Activated naive CD4-positive, alpha-beta T cell (primary cell): ENCODE measurements at places on chromosomes 1 and 21.

DNA sequence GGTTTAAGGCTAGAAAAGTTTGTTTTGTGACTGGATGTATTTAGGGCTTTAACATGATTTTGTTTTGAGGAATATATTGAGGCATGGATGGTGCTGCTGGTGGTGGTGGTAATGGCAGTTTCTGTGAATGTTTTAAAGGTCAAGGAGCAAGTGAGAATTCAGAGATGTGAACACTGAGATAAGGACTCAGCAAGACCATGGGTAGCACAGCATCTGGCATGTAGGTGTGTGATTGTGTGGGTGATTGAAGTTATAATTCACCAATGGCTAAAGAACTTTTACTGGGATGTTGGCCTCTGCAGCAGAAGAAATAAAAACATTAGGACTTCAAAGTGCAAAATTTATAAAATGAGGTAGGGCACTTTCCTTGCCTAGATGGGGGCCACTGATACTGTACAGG lies 65.9 kb downstream of the MACF1 start:
- DNase-seq = no peak

DNA sequence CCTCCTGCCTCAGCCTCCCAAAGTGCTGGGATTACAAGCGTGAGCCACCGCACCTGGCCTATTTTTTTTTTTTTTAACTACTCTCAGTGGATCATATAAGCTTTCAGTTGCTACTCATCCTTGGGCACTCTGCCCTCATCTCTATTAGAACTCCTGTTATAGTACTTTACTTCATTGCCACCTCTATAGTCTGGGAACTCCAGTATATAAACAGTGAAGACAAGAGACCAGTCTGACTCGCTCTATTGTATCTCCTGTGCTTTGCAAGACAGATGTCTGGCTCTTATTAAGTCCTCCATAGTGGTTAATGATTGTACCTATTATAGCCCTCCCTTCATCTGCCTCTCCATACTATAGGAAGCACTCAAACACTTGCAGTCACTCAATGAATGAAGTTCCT lies 15.1 kb downstream of the KHDRBS1 start:
- no peak for DNase-seq

GRCh38 chr1:73310797-73311381 lies 887.1 kb downstream of the LRRIQ3 start:
- no peak for DNase-seq

DNA sequence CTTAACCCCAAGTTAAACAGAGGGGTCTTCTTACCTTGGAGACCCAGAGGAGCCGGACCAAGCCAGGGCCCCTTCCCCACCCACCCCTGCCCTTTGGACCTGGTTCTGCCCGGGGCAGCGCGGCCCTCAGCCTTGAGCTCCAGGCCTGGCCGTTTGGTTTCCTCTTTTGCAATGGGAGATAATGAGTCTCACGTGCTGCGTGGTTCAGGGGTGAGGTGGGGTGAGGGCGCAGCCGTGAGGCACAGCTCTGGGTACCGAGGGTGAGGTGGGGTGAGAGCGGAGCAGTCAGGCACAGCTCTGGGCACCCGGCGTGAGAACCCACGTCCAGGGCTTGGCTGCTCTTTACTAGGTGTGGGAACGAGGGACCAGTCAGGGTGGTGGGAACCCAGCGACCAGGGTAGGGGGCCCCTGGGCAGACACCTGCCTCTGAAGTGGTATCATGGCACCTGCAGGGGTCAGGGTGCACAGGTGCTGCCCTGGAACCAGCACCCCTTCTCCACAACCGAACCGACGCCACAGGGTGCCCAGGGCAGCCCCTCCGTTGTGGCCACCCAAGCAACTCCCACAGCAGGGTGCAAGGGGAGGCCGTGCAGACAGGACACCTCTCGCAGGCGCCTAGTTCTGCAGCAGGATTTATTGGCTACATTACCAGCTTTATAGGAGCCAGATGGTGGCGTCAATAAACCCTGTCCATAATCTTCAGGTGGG lies 182.2 kb downstream of the PRDM16 start:
- no peak for DNase-seq

DNA sequence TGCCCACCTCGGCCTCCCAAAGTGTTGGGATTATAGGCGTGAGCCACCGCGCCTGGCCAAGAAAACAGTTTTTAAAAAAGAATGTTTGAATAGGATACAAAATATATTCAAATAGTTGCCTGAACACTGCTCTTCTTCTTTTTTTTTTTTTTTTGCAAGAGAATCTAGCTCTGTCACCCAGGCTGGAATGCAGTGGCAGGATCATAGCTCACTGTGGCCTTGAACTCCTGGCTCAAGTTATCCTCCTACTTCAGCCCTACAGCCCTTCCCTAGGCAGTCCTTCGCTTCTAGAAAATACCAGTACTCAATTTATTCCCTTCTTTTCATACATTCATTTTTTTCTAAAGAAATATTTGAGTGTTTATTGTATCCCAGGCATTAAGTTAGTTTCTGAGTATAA lies 67.9 kb downstream of the OSBPL9 start:
- no peak for DNase-seq

DNA sequence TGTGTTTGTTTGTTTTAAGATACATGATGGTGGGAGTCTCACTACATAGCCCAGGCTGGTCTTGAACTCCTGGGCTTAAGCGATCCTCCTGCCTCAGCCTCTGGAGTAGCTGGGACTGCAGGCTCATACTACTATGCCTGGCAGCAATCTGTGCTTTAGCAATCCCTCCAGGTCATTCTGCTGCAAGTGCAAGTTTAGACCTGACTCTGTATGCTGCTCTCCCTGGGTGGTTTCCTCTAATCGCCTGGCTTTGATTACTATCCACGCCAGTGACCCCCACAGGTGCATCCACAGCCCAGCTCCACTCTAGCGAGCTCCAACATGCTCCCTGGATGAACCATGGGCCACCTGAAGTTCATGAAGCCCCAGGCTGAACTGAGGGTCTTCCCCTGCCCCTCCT lies 15.5 kb upstream of the PABPC4 start:
- no peak for DNase-seq
